Glomerular endothelial cell (primary cell): ENCODE measurements at places on chromosomes 5 and 9. TPM values are rescaled to one million over a fixed set of nuclear protein-coding genes. Genes with fewer than 3 reads are reported as not detected.

Gene C1QTNF3
- 3.5 and 10.5 TPM in 2 replicates for total RNA-seq

DNA sequence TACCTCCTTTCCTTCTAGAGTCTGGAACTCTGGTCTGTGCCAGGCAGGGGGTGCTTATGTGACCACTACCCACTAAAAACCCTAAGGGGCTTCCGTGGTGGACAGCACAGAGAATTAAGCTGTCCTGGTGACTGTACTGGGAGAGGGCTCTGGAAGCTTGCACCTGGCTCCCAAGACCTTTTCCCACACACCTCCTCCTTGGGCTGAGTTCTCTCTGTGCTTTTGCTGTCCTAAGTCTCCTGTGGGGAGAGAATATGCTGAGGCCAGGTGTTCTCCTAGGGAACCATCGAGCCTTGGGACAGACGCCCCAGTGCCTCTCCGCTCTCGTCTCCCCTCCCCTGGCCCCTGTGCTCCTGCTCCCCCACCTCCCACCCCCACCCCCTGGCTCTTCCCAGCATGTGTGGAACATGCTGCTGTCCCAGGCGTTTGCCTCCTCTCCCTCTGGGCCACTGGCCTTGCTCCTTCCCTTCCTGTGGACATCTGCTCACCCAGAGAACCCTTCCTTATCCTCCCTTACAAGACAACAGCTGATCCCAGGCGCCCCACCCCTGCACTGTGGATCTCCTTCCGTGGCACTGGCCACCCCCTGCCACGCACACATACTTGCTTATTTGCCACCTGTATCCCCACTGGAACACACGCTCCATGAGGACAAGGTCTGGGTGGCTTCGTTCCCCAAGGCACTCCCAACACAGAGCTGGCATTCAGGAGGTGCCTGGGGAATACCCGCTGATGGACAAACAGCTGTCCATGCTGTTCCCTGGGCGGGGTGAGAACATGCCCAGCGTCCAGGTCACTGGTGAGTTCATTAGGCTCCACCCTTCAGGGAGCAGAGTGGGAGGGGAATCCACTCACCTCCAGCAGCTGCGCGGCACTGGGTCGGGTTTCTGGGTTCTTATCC lies 83.0 kb downstream of the STK10 start:
- DNase-seq: no peak

DNA sequence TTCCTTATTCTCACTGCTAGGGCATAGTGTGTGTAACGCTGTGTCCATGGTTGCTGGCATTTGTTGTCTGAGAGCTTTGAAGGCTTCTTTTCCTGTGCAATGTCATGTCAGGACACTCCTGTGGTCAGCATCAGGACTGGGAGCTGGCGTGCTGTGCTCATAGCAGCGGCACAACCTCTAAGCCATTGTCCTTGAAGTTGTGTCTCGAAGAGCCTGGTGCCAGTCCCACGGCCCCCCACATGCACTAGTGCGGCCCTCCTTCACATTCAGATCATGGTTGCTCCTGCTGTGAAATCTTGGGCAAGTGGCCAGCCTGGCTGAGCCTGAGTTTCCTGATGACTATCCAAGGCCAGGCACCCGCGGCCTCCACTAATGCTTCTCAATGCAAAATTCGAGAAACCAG lies 32.4 kb downstream of the PDZD2 start:
- no peak for DNase-seq

Gene PCDHB2
- total RNA-seq: 0.12 and 0.15 TPM in 2 replicates

DNA sequence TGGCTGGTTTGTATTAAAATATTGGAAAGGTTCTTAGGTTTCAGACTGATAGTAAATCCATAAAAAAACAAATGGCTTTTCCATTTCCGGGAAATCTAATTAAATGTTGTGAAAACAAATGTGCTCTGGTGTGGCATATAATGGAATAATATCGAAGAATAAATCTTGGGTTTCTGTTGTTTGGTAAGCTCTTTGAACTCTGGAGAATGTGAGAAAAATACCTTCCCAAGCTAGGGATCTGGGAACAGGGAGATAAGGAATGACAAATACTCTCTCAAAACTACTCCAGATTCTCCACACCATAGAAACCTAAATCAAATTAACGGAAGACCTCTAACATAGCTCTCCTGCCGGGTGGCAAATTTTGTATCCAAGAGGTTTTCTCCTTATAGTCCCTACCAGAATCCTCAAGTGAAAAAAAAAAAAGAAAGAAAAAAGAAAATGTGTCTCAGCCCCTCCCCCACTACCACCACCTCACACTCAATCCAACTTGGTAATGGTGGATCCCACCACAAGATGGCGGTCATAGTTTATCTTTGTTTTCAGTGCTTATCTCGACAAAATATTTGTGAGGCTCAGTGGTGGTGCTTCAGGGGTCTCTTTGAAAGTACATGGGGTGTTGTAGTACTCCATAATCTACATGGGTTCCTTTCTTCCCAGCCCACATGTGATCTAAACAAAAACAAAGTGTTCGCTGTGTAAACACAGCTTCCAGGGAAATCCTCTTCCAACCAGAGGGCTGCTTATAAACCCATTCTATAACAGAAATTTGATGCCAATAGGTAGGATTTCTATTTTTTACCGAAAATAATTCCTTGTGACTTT lies 54.5 kb upstream of the FST start:
- DNase-seq: no peak

Gene HRH2
- 0.06 TPM in 1 of 2 replicates, not detected in the other for total RNA-seq

DNA sequence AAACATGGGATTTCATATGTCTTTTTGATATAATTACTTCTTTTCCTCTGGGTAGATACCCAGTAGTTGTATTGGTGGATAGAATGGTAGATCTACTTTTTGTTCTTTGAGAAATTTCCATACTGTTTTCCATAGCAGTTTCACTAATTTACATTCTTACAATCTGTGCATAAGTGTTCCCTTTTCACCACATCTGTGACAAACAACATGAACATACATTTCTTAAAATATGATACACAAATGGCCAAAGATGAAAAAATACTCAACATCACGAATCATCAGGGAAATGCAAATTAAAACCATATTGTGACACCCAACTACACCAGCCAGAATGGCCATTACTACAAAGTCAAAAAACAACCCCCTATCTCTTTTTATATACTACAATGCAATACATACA lies 1778.5 kb upstream of the ACO1 start:
- DNase-seq: no peak

DNA sequence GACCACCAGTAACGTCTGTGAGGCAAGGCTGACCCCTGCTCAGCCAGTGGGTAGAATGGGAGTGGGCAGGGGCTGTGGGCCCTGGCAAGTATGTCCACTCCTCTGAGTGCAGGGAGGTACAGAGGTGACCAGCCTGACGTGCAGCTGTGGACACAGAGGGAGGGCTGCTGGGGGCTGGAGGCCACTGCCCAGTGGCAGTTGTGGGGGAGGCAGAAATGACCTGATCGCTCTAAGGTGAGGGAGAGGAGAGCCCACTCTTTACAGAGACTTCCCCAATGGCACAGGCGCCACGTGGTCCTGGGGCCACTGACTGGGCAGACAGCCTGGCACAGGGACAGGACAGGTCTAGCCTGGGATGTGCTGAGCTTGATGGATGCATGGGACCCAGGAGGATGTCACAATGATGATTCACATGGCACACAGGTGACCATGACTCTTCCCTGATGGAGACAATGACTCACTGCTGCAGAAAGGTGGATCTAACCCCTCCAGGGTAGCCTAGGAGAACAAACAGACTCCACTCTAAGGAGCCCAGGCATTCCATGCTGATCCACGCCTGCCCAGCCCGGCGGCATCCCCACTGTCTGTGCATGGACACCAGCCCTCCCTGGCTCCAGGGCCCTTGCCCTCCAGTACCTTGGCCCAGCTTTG lies 7.7 kb downstream of the LPCAT1 start:
- no peak for DNase-seq

DNA sequence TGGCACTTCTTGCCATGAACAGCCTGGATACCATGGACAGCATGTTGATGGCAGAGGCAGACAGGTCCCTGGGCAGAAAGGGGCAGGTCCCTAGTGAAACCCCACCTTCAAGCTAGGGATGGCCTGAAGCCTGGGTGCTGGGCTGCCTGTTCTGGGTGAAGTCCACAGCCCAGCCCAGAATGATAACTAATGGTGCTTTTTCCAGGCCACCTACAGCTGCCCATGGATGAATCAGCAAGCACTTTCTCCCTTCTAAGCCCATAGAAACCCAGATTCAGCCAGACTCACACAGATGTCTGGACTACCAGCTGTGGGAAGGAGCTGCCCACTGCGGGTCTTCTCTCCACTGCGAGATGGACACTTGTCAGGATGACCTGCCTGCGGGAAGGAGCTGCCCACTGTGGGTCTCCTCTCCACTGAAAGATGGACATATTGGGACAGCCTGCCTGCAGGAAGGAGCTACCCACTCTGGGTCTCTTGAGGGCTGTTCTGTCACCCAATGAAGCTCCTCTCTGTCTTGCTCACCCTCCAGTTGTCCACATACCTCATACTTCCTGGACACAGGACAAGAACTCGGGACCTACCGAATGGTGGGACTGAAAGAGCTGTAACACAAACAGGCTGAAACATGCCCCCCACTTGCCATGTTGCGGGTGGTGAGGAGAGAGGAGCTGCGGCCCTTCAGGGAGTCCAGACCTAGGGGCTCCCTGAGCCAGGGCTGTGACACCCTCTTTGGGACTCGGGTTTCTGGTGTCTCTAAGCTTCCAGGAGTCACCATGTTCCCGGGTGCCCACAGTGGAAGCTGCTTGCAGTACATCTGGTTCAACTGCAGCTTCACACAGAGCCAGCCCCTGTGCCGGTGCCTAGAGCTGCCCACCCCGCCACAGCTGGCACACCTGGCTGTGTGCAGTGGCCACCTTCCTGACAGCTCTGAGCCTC lies 60.7 kb upstream of the SYNPO start:
- no peak for DNase-seq

- DNase-seq: no peak
Observed at GRCh38 chr5:58462623-58463230, 2.8 kb upstream of the PLK2 start.

Gene ARHGEF39
- 0.39 and 0.58 TPM in 2 replicates for total RNA-seq

DNA sequence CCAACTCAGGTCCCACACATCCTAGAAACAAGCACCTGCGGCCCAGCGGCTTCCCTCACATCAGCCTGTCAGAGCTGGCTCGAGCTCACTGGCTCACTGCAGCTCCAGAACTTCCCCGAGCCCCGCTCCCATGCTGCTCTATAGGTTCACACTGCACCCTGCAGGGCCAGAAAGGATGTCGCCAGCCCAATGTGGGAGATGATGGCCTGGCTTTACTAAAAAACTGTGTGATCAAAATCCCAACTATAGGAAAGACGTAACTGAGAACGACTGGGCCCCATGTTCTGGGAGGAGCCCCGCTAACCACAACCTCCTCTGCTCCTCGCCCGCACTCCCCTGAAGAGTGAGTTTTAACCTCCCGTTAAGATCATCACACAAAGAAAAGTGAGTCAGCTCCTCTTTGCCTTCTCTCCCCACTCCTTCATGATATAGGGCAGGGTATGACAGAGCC lies 4.6 kb downstream of the SURF4 start:
- DNase-seq: no peak

Gene UBE2QL1
- not detected in 2 replicates for total RNA-seq

Gene PCDHGA12
- total RNA-seq: 10.5 and 23.0 TPM in 2 replicates

DNA sequence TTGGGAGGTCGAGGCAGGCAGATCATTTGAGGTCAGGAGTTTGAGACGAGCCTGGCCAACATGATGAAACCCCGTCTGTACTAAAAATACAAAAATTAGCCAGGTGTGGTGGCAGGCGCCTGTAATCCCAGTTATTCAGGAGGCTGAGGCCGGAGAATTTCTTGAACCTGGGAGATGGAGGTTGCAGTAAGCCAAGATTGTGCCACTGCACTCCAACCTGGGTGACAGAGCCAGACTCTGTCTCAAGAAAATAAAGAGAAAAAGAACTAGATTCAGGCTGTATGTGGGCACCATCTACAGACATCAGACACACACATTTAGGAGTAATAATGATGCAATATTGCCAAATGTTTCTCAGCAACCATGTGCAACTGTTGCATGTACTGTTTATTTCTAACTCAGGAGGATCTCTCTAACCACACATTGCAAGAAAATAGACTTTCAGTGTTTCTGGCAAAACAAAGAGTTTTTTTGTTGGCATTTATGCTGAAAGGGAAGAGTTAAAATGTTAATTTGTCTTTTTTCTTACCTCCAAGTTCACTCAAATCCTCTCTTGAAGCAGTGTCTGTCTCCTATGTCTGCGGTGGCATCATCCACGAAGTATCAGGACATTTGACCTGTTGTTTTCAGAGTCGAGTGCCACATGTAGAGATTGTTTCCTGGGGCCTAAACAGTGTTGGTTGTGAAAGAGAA lies 5.1 kb upstream of the ORM1 start:
- no peak for DNase-seq

- no peak for DNase-seq
Observed at GRCh38 chr5:54388409-54388808, 67.1 kb upstream of the HSPB3 start.

Gene GDA
- total RNA-seq: 0.05 TPM in 1 of 2 replicates, not detected in the other

DNA sequence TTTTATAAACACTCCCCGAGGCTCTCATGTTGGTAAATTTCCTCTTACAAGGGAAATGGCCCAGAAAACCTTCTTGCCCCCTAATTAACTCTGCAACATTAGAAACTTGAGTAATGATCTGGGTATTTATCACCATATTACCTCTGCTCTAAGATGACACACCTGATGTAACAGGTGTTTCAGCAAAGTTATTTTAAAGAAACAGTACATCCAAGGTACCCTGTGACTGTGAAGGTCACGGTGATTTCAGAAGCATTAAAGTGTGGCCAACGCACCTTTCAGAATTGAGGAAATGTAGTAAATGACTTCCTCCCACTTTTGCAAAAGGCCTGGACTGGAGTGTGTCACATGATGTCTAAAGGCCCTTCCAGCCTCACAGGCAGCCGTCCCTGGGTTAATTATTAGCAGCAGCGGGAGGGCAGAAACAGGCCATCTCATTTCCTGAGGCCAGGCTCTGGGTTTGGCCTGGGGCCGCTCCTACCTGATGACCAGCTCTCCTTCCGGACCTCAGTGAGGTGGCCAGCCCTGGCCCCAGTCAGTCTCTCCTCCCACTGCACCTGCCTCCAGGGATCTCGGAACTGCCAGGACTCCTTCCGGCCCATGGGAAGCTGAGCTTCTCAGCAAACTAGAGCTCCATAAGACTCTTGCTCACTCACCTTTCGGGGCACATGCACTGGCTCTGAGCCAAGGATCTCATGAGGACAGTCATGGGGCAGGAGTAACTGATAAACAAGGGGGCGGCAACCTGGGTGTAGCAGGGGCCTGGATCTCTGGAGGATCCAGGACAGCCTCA lies 20.7 kb downstream of the PTPN3 start:
- no peak for DNase-seq

GRCh38 chr5:141402553-141403243 lies at the start of gene PCDHGA9:
PCDHGA9 (plus strand) TSS chr5:141402778; CDS start chr5:141402953, 175 bp downstream.
- no peak for DNase-seq

Gene NIPAL4
- total RNA-seq: 0.44 and 0.64 TPM in 2 replicates

Gene PRDM9
- total RNA-seq: not detected in 2 replicates

- DNase-seq: no peak
Observed at GRCh38 chr5:122723606-122724352, 51.1 kb upstream of the SNX2 start.

DNA sequence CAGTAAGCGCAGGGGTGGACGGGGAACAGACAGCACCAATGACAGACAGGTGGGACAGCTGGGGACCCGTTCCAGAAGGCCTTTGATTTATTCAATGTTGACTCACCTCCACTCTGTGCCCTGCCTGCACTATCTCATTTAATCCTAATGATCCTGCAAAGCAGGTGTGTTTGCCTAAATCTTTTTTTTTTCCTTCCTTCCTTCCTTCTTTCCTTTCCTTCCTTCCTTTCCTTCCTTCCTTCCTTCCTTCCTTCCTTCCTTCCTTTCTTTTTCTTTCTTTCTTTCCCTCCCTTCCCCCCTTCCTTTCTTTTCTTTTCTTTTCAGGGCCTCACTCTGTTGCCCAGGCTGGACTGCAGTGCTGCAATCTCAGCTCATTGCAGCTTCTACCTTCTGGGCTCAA lies 17.1 kb upstream of the CORO2A start:
- DNase-seq: no peak

- DNase-seq: no peak
Observed at GRCh38 chr9:119027901-119028699, 341.1 kb downstream of the BRINP1 start.
